ENCODE measurements at places on chromosomes 3 and 15. TPM values are rescaled to one million over a fixed set of nuclear protein-coding genes. Genes with fewer than 3 reads are reported as not detected.

The RYR3 gene
- total RNA-seq: 0.18 TPM

The FEZF2 gene
- not detected for total RNA-seq

The ROPN1 gene
- not detected for total RNA-seq

DNA sequence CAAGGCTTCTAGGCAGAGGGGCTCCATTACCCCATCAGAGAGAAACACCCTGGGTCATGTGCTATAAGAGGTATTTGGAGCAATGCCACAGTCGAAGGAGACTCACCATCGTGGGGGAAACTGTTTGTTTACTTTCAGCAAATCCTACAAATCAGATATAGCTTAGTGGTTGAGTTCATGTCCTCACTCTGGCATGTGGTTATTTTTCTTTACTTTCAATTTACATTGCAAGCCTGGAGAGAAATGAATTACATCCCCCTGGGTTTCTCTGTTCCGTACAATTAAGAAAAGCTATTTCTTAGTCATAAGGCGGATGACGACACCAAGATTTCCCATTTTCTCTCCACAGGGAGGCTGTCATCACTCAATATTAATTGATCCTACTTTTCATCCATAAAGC, 36.9 kb downstream of the RFTN1 start:
- DNase-seq: peak; percentile 99

GRCh38 chr15:66142285-66142684, 111.3 kb downstream of the MEGF11 start:
- no peak for DNase-seq

DNA sequence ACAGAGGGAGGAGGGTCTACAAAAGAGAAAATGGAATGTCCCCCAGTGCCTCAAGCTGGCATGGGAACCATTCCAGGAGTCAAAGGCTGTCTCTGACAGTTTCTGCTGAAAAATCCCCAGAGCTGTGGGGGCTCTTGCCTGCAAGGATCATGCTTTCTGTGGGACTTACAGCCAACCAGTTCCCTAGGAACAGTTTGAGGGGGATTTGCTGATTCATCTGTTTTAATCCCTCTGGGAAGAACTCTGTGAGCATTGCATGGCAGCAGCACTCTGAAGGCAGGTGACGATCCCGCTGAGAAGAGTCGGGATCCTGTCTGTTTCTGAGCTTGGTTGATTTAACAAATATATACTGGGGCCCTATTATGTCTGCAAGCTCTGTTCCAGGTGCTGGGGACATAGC, 176.0 kb downstream of the SSR3 start:
- no peak for DNase-seq

Data from IMR-90 (cell line).